Right ventricle myocardium superior (tissue), 1 donor: ENCODE measurements at places on chromosomes 4 and X. TPM values are rescaled to one million over a fixed set of nuclear protein-coding genes. Genes with fewer than 3 reads are reported as not detected.

TEX13C gene
- total RNA-seq = not detected

DNA sequence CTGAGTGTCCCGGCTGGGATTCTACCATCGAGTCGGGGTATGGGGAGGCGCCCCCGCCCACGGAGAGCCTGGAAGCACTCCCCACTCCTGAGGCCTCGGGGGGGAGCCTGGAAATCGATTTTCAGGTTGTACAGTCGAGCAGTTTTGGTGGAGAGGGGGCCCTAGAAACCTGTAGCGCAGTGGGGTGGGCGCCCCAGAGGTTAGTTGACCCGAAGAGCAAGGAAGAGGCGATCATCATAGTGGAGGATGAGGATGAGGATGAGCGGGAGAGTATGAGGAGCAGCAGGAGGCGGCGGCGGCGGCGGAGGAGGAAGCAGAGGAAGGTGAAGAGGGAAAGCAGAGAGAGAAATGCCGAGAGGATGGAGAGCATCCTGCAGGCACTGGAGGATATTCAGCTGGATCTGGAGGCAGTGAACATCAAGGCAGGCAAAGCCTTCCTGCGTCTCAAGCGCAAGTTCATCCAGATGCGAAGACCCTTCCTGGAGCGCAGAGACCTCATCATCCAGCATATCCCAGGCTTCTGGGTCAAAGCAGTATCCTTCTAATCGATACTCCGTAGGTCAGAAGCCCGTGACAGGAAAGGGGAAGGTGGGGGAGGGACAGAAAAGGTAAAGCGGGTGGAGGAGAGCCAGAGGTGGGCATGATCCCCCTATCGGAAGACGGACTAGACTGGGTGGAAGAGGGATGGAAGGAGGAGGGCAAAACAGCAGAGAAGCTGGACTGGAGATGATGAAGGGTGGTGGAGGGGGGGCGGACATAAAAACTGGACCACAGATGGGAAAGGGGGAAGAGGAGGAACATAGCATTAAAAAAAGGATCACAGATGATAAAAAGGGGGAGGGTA, 828 bp downstream of the TSPYL2 start:
- no peak for DNase-seq

- peak; percentile 91 for DNase-seq
Observed at GRCh38 chrX:71118032-71118984, at the start of gene MED12. TSS of gene MED12 (plus strand) at chrX:71118596. CDS start at chrX:71118755, 159 bp downstream.

SPP1 gene
- total RNA-seq = 5.6 TPM

WDR45 gene
- total RNA-seq = 79.0 TPM
